ENCODE measurements at places on chromosomes 2 and 18. TPM values are rescaled to one million over a fixed set of nuclear protein-coding genes. Genes with fewer than 3 reads are reported as not detected.

Gene IL36B
- not detected for total RNA-seq

Gene NT5C1B
- total RNA-seq = not detected

Gene LYG1
- total RNA-seq = 0.43 TPM

Gene RAPGEF4
- 1.9 TPM for total RNA-seq

Gene LRP2
- total RNA-seq = not detected

Gene SCYGR4
- total RNA-seq = not detected

Gene TCF7L1
- total RNA-seq = 1.00 TPM

Gene GALR1
- not detected for total RNA-seq

Gene SIX3
- total RNA-seq = not detected

Gene COL3A1
- total RNA-seq = 5,666 TPM

Gene HSBP1L1
- total RNA-seq = 9.7 TPM

Gene TFPI
- total RNA-seq = 292 TPM

Gene THSD7B
- 0.09 TPM for total RNA-seq

Gene PPP1R7
- total RNA-seq = 86.0 TPM

Gene CRACDL
- not detected for total RNA-seq

Gene CCDC85A
- 0.09 TPM for total RNA-seq

Gene CCDC74B
- total RNA-seq = 6.5 TPM

Gene LHCGR
- not detected for total RNA-seq

Gene ECEL1
- total RNA-seq = not detected

Gene FBLN7
- total RNA-seq = 0.57 TPM

Gene PRKAG3
- total RNA-seq = not detected

Gene GULP1
- total RNA-seq = 70.3 TPM

Gene LGALSL
- 3.8 TPM for total RNA-seq

Gene PLEKHA3
- 5.6 TPM for total RNA-seq

Gene CLIP4
- 94.0 TPM for total RNA-seq

Gene HOXD4
- total RNA-seq = 0.18 TPM

Gene POTEJ
- total RNA-seq = not detected

Gene GLS
- 332 TPM for total RNA-seq

Gene ASB18
- not detected for total RNA-seq

Gene AMER3
- total RNA-seq = not detected

Gene EVX2
- under 0.01 TPM for total RNA-seq

All from smooth muscle cell of bladder (primary cell).